ENCODE measurements at places on chromosomes 6 and 20. TPM values are rescaled to one million over a fixed set of nuclear protein-coding genes. Genes with fewer than 3 reads are reported as not detected.
A peak's percentile ranks its signal among the peaks of the same experiment; 100 is the strongest.

GRCh38 chr20:10654630-10655029 lies 19.2 kb downstream of the JAG1 start:
- peak; percentile 76 for DNase-seq

DNA sequence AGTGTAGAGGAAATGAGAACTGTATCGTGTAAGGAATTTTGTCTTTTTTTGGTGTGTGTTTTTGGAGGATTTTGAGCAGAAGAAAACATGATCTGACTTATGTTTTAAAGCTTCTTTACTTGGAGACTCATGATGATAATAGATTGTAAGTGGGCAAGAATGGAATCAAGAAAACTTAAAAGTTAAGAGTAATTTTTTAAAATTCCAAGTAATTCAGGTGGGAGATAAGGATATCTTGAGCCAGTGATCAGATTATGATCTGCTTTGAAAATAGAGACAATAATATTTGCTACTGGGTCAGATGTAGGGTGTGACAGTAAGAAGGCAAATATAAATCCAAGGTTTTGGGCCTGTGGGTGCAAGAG lies 734 bp downstream of the ZSCAN26 start:
- no peak for DNase-seq

- DNase-seq: no peak
These were observed 80.2 kb downstream of the MAP7 start for GRCh38 chr6:136470044-136470443.

- peak; percentile 62 for DNase-seq
These were observed 48.0 kb upstream of the NOP56 start for GRCh38 chr20:2604506-2604835.

GRCh38 chr20:48098099-48098498 lies 312.8 kb upstream of the SULF2 start:
- DNase-seq: no peak

GRCh38 chr6:103578115-103578514 lies 1281.6 kb downstream of the HACE1 start:
- no peak for DNase-seq

- no peak for DNase-seq
These were observed 365.6 kb downstream of the FARS2 start for GRCh38 chr6:5626727-5627426.

Gene HCRTR2
- total RNA-seq: not detected

DNA sequence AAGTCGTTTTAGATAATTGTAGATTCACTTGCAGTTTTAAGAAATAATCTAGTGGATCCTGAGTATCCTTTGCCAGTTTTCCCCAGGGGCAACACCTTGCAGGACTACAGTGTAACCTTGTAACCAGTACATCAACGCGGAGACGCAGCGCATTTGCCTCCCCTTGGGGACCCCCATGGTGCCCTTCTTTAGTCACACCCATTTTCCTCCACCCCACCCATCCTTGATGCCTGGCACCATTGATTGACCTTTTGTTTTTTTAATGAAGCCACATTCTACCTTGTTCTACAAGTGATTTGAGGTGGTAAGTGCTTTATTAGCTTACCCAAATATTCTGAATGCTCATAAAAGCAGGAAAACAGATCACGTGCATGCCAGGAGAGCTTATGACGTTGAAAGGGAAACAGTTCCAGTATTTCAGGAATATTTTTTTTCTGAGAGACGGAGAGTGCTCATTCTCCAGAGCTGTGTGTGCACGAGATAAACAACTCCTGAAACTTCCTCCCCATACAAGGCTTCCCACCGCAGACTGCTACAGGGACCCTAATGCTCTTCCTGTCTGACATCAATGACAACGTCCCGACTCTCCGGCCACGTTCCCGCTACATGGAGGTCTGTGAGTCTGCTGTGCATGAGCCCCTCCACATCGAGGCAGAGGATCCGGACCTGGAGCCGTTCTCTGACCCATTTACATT lies 35.7 kb downstream of the CDH26 start:
- DNase-seq: no peak

- no peak for DNase-seq
These were observed 23.1 kb downstream of the AAR2 start for GRCh38 chr20:36259177-36260061.

GRCh38 chr6:149483849-149484655 lies 762 bp downstream of the ZC3H12D start:
- no peak for DNase-seq

- DNase-seq: no peak
These were observed 32.1 kb downstream of the SMLR1 start for GRCh38 chr6:130859161-130859867.

DNA sequence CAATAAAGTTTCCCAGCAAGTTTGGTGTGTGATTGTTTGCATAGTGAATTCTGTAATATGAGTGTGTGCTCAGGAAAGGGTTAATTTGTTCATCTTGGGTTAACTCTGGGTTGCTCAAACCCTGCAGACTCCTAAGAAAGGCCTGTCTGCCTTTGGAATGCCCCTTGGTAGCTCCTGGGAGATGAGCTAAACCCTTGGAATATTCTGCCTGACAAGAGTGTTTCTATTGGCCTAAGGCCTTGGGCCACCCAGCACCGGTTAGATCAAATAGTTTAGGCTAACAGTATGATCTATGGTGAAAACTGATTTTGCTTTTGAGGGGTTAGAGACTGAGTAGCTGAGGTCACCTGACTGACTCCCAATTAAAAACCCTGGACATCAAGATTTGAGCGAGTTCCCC lies 248.3 kb downstream of the GRM1 start:
- DNase-seq: no peak

GRCh38 chr6:153814136-153814535 lies 224.9 kb upstream of the OPRM1 start:
- DNase-seq: no peak

Gene DZANK1
- 8.9 TPM for total RNA-seq
